Uterus (tissue), 4 donors: ENCODE measurements at places on chromosomes 2 and 18.

- DNase-seq = no peak
These were observed at the start of gene AKAIN1 for GRCh38 chr18:5197032-5197434. Gene AKAIN1 (minus strand): TSS chr18:5197257. CDS start chr18:5197053, 204 bp downstream.

DNA sequence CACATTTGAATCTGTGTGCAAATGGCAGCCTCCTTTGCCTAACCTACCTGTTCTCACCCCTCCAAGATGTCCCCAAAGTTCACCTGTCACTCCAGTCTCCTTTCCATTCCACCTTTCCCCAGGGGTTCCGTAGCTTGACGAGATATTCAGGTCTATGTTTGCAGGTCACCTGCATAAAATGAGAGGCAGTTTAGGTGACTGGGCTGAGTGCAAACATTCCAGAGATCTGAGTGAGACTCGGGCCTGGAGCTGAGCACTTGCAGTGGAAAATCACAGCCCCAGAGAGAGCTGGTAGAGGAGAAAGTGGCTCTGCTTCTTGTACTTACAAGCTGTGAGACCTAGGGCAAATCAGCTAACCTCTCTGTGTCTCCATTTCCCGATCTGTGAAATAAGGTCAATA, 20.1 kb downstream of the CAPN14 start:
- no peak for DNase-seq

- DNase-seq = no peak
These were observed 67.9 kb upstream of the RAPGEF4 start for GRCh38 chr2:172667581-172668325.

DNA sequence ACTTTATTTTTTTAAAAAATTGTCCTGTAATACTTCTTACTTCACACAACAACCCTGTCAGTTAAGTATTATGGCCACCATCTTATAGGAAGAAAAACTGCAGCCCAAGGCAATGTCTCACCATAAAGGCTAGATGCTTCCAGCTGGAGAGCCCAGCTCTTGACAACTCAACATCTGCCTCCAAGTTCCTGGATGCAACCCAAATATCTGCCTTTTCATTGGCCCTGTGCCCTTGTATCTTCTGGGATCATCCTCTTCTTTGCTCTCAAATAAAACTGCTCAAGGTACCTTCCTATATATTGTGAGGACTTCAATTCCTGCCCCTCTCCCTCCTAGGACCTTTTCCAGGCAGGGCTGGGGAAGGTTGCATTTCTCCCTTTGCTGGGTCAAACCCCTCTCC, 69.5 kb downstream of the BIN1 start:
- no peak for DNase-seq

DNA sequence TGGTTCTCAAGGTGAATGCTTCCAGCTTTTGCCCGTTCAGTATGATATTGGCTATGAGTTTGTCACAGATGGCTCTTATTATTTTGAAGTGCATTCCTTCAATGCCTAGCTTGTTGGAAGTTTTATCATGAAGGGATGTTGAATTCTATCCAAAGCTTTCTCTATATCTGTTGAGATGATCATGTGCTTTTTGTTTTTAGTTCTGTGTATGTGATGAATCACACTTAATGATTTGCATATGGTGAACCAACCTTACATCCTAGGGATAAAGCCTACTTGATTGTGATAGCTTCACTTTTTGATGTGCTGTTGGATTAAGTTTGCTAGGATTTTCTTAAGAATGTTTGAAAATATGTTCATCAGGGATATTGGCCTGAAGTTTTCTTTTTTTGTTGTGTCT, 112.1 kb downstream of the MBD2 start:
- DNase-seq = no peak

- no peak for DNase-seq
These were observed 7.4 kb downstream of the THNSL2 start for GRCh38 chr2:88177556-88177955.

DNA sequence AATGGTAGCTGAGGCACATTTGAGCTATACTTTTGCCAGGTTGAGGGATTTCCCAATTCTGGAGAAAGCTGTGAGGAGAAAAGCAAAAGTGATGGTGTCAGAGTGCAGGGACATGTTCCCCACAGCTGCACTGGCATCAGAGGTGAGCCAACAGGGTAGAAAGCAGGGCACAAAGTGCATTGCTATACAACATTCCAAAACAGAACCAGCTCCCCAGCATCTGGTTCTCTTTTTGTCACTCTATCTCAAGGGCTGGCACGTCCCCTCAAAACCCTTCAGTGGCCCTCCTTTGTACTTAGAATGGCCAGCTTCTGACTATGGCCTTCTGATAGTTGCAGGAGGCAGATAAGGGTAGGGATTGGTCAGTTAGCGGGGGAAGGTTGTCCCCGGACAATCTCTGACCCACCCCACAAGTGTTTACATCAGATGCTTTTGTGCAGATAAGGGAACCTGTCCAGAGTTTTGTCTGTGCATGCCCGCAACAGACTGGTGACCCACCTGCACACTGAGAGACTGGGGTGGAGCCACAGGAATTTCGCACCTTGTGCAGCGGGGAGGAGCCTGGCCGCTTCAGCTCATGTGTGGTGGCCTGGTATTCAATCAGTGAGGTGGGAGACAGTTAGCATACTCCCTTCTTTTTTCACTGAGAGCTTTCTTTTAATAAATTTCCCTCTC, 31.0 kb upstream of the TMEM17 start:
- no peak for DNase-seq

- DNase-seq = no peak
These were observed 110.3 kb upstream of the MGAT5 start for GRCh38 chr2:134143568-134143967.

DNA sequence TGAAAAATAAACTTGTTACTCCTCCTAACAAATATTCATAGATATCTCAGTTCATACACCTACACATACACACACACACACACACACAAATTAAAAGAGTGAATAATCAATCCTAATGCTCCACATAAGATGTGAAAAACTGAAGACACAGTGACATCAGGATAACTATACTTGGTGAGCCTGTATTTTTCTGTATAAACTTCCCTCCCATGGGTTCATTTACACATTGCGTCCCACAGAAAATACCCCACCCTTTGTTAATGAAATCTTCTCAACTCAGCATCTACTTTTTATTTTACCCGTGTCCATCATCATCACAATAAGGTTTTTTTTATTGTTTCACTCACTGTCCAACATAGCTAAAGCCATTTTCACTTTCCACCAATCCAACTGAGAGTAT, 60.4 kb downstream of the CD226 start:
- DNase-seq = no peak

- DNase-seq = no peak
These were observed 23.7 kb downstream of the TMEM127 start for GRCh38 chr2:96241900-96242611.

DNA sequence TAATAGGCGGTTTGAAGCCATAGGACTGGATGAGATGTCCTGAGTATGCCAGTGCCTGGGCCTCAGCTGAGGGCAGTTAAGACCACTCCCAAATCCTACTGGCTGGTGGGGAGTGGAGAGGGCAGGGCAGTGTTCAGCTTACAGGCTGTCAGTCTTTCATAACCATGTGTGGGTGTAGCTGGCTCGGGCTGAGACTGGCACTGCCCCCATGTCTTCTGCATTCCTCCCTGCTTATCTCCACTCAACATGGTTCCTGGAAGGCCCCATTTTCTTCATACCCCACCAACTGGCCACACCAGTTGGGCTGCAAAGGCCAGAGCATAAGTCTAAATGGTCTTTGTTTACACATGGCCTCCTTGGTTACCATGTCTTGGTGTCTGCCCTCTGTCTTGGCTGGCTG, 17.2 kb upstream of the IL37 start:
- no peak for DNase-seq

GRCh38 chr2:61632276-61633169, 94.4 kb upstream of the XPO1 start:
- no peak for DNase-seq

GRCh38 chr2:170148161-170148560, 29.8 kb upstream of the MYO3B start:
- no peak for DNase-seq

GRCh38 chr2:36717603-36718266, 21.2 kb downstream of the VIT start:
- no peak for DNase-seq
